ENCODE measurements at places on chromosomes 13 and 19. TPM values are rescaled to one million over a fixed set of nuclear protein-coding genes. Genes with fewer than 3 reads are reported as not detected.

DNA sequence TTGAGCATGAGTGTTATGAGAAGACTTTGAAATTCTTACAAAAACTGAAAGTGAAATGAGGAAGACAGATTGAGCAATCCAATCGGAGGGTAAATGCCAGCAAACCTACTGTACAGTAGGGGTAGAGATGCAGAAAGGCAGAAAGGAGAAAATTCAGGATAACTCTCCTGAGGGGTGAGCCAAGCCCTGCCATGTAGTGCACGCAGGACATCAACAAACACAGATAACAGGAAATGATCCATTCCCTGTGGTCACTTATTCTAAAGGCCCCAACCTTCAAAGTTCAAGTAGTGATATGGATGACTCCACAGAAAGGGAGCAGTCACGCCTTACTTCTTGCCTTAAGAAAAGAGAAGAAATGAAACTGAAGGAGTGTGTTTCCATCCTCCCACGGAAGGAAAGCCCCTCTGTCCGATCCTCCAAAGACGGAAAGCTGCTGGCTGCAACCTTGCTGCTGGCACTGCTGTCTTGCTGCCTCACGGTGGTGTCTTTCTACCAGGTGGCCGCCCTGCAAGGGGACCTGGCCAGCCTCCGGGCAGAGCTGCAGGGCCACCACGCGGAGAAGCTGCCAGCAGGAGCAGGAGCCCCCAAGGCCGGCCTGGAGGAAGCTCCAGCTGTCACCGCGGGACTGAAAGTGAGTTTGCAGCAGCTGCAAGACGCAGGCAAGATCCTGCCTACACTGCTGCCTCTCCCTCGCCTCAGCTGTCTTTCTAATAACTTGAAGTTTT lies at the start of gene TNFSF13B:
Gene TNFSF13B, plus strand, starts transcription at position 118 of the 728 bp plus-strand sequence. Its CDS starts 178 bp downstream, at position 296.
- peak; percentile 61 for DNase-seq

DNA sequence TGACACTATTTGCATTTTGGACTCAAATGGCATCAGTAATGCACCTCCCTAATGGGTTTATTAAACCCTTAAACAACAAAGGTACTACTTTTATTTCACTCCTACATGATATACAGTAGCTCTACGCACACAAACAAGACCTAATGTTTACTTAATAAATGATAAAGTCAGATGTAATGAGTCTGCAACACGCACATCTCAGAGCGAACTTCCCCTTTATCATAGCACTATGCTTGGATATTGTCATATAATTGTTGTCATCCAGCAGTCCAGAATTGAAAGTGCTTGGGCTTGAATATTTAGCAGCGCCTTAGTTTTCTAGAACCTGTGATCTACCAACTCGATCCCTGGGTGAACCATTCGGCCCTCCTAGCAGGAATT lies 772 bp downstream of the PARP4 start:
- no peak for DNase-seq

GRCh38 chr19:3163230-3163886 lies 15.2 kb upstream of the S1PR4 start:
- peak; percentile 66 for DNase-seq

- no peak for DNase-seq
These were observed 121.0 kb upstream of the ZNF91 start for GRCh38 chr19:23516266-23516665.

DNA sequence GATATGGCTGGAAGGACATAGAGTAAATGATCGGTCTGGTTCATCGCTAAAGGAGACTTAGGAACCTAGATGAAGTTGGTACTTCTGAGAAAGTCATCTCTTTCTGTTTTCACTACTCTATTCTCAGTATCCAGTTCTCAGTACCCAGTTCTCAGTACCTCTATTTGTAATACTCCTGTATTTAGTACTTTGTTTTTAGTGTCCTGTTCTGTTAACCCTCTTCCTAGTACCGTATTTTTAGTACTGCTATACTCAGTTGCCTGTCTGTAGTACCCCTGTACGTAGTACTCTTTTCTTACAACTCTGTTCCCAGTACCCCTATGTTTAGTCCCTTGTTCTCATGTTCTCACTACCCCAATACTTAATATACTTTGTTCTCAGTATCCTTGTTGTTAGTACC lies 1.2 kb downstream of the RFXAP start:
- DNase-seq: no peak

DNA sequence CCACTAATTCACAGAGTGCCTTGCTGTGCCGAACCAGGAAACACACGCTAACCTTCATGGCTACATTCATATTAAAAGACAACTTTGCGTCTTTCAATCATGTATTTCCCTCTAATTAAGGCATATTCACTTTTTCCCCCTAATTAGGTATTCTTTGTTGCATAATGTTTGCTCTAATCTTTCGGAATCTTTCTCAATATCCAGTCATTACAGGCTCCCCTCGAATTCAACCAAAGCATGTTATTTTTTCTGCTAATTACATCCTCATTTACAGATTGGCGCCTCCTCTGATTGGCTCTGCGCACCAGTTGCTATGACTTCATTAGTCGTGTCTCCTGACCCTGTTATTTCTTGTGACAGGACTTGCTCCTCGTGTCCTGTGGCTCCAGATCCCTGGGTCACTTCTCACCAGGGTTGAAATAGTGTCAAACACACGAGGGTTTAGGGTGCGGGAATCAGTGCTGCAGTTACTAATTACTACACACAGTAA lies 226.7 kb upstream of the TSHZ3 start:
- no peak for DNase-seq

DNA sequence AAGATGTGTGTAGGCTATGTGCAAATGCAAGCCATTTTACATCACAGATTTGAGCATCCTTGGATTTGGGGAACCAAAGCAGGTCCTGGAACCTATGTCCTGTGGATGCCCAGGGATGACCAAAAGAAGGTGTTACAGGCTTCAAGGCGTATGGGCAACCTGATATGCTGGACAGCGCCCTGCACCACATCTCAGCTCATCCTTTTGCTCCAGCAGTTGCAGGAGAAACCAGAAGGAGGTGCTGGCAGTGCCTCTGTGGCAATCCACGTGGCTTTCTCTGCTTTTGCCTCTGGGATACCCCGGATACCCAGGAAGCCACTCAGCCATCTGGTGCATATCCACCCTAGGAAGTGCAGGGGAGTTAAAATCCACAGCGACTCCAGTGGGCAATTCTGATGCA lies 110.3 kb upstream of the VSTM2B start:
- DNase-seq: no peak

GRCh38 chr13:101429733-101430132 lies 13.4 kb upstream of the NALCN start:
- DNase-seq: no peak

DNA sequence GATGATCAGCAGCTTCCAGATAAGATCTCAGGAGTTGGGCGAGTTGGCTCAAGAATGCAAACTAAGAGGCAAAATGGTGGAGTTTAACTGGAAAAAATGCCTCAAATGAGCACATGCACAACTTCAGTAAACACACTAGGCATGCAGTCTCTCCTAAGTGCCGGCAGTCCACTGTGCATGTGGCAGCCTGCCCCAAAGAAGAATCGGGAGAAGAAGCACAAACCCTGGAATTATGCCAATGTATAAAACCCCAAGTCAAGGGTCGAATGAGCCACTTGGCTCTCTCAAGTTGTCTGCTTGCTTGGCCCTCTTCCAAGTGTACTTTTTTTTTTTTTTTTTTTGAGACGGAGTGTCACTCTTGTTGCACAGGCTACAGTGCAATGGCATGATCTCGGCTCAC lies 53.3 kb upstream of the SLITRK1 start:
- DNase-seq: no peak

GRCh38 chr13:40644838-40645604 lies 21.4 kb downstream of the FOXO1 start:
- DNase-seq: peak; percentile 33

- no peak for DNase-seq
These were observed 353.1 kb downstream of the EFNB2 start for GRCh38 chr13:106182404-106182803.

- DNase-seq: peak; percentile 91
These were observed 86.2 kb upstream of the FRY start for GRCh38 chr13:31945202-31945961.

GRCh38 chr13:21149568-21149967 lies 26.8 kb downstream of the SKA3 start:
- DNase-seq: peak; percentile 41

GRCh38 chr19:50821622-50822021 lies 2.0 kb downstream of the KLK1 start:
- DNase-seq: no peak

DNA sequence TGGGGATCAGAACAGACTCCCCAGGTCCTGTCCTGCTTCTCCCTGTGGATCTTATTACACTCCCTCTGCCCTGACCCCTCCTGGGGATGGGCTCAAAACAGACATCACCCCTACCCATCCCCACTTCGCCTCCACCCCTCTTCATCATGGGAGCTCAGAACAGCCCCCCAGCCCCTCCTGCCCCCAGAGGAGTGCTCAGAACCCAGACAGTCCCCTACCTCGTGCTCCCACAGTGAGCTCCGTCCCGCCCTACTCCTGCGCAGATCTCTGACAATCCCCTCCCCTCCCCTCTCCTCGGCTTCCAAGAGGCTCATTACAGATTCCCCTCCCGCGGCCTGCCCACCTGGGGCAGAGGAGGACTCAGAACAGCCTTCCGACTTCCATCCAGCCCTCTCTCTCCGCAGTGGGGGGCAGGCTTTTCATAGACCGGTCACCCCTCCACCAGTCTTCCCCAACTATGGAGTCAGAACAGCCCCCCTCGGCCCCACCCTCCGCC lies 6.1 kb downstream of the NXNL1 start:
- DNase-seq: no peak

DNA sequence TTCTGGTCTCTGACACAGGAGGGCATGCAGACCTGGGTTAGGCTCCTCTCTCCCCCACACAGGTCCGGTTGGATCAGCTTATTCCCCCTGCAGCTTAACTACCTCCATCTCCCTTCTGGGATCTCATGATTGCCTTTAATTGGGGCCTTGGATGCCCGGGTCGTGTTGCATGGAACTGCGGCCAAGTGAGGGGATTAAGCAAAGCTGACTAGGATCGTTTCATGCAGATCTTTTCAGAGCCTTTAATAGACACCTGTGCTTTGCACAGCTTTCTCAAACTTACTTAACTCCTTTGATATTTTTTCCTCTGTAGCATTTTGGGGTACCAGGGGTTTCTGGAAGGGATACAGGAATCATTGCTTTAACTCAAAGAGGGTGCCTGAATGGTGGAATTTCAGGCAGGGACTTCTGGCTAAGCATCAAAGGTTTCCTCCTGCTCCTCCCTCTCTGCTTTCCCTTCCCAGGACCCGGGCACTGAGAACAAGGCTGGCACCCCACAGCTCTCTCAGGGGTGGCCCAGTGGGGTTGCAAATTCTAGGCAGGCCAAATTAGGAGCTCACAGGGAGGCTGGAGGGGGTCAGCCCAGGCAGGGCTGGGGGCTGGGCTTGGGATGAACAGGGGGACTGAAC lies 477 bp downstream of the NFILZ start:
- DNase-seq: no peak

DNA sequence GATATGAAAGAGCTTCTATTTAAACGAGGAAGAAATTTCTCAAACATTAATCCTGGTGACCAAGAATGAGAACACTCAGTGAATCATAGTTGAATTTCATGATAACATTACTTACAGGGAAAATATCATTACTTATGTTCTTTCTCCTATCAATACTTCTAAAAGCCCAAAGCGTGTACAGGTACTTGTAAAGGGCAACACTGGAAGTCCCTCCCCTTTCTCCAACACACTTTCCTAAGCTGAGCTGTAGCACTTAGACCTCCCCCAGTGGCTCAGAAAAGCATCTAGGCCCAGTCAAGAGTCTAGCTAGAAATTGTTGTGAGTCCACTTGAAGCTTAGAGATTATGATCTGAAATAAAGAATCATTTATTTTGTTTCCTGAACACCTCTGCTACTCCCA lies 150.7 kb downstream of the ABCC4 start:
- no peak for DNase-seq

GRCh38 chr19:42280815-42281145 lies 11.7 kb downstream of the CIC start:
- DNase-seq: no peak

DNA sequence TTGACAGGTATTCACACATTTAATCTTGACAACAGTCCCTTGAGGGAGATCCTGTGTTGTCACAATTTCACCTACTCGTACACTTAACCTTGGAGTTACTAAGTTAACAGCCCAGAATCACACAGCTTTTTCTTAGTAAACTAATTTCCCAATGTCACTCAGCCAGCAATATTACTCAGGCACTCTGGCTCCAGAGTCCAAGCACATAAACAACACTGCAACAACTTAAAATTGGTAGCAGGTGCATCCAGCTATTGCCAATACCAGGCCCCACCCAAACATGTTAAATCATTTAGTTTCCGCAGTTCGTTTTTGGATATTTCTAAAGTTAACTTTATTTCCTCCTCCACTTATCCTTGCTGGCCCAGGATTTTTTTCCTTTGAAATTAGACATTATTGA lies 32.7 kb downstream of the LIG4 start:
- no peak for DNase-seq

DNA sequence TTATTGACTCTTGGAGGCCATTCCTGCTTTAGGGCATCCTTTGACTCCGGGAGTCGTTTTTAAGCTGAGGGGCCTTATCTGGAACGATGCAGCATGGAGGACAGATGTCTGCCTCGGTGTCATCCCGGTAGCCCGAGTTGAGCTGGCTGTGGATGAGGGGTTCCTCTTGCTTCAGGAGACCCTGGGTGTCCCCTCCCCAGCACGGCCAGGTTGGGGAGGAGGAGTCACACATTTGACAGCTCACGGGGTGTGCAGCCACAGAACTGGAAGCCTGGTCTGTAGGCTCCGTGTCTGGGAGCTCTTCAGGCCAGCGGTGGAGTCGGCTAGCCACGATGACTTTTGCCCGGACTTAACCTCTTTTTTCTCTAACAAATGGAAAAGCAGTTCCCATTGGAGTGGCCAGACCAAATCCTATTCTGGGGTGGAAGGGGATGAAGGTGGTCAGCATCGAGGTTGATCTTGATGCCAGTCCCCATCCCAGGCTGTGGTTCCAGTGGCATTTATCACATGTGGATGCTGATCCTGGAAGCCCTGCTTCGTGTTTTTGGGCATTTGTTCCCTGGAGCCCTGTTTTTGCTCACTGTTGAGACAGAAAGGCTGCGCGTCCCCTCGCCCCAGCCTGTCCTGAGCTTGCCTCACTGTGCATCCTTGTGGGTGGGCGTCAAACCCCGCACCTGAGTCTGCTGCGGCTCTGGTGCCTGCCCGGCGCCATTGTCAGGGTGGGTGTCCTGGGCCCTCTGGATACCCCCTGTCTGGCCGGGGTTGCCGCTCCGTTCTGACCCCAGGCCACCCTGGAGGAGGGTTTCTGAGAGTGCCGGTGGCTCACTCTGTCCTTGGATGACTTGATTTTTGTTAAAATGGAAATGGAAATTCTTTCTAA lies 12.0 kb downstream of the TFDP1 start:
- DNase-seq: no peak

- peak; percentile 58 for DNase-seq
These were observed 582.6 kb downstream of the SLITRK6 start for GRCh38 chr13:85216576-85216975.

Gene CPB2
- not detected for total RNA-seq

Gene C13orf46
- 0.09 TPM for total RNA-seq

Gene NCAN
- 0.22 TPM for total RNA-seq

Gene POU4F1
- 2.4 TPM for total RNA-seq

Gene TMEM150B
- 0.53 TPM for total RNA-seq

Gene FAM216B
- 0.09 TPM for total RNA-seq

Gene ANKRD24
- 0.58 TPM for total RNA-seq
